ENCODE measurements at places on chromosomes 11 and 22.

DNA sequence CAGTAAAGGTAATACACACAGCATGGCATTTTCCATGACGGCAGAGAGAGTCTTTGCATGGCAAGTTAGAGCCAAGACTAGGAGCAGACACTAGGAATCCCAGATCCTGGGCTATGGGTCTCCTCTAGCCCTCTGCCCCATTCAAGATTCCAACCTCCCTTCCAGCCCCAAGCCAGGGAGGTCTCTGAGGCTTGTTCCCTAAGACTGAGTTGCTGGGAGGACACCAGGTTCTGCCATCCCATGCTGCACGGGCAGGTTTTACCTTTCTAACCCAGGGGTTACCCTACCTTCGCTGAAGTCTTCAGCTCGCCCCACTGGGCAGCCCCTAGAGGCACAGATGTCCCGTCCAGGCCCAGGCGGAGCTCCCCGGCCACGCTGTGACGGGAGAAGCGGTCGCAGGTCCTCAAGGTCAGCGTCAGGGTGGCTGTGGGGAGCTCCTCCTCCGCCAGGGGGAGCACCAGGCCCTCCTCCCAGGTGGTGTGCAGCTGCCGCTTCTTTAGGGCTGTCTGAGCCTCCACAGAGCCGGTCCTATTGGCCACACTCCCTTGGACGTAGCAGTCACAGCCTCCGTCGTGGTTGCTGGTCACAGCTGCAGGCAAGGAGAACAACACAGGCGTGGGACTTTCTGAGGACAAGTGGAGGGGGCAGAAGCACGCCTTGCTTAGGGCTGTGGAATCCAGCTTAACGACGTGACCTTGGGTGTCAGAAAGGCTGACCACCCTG is 33.8 kb downstream of the SYT13 start:
- no peak for DNase-seq

DNA sequence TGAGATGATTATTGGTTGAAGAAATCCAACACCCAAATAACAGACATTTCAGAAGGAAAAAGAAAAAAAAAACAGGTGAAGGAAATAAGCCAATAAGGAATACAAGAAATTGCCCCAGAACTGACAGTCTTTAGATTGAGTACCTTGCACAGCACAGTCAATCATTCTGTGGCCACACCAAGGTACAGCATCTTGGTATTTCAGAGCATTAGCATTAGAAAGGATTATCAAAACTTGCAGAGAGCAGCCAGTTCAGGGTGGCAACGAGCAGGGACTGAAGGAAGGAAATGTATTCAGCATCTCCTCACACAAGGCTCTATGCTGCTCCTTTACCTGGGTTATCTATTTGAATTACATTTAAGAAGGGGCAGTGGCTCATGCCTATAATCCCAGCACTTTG is 2.1 kb downstream of the ADA2 start:
- no peak for DNase-seq

DNA sequence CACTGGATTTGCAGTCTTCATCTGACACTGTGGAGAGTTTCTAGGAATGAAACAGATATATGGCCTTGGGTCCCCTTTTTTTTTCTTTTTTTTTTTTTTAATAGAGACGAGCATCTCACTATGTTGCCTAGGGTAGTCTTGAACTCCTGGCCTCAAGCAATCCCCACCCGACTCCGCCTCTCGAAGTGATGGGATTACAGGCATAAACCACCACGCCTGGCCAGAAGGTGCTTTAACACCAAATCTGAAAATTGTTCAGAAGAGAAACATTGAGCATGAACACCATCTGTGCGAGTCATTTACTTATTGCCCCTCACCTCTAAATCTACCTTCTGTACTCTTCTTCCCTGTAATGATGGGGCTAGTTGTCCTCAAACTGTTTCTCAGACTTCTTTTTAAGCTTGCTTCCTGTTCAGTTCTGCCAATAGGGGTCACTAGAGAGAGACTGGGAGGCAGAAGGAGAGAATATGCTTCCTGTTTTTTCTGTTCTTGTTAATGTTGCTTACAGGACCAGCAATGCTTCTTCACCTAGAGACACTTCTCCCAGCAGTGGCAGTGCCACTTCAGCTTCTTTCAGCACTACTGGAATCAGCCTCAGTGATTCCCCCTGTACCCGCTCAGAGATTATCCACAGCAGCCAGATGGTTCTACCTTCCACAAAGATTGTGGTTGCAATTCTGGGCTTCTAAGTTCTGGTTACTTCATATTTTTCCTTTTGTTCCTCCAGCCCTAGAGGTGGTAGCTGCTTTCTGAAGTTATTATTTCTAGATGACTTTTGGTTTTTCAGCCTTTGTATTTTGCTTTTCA is 20.8 kb upstream of the ZBED5 start:
- no peak for DNase-seq

DNA sequence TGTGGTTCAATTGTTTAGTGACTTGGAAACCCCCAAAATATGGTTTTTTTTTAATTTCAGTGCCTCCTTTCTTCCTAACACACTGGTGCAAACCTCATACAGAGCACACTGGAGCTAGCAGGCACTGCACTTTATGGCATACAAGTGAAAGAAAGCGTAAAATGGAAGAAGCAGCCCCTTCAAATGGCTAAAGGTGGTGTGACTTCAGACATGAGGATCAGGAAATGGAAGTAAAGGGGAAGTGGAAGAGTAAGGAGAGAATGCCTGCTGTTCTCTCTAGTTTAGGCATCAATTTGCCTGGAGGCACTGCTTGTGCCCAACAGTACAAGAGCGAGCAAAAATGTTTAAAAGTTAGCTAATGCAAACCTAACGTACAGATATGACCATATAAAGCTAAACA is 5.7 kb downstream of the RSF1 start:
- DNase-seq: no peak

GRCh38 chr22:50601669-50602337 is 1.2 kb downstream of the MAPK8IP2 start:
- no peak for DNase-seq

GRCh38 chr11:11545285-11546275 is 76.2 kb downstream of the GALNT18 start:
- no peak for DNase-seq

GRCh38 chr11:8252946-8253345 is 10.7 kb downstream of the LMO1 start:
- no peak for DNase-seq
